ENCODE measurements at places on chromosomes 4 and X.

GRCh38 chrX:43631841-43632240 lies 24.3 kb upstream of the MAOA start:
- no peak for DNase-seq

- DNase-seq: no peak
Observed at GRCh38 chrX:92351511-92351910, 572.3 kb downstream of the PCDH11X start.

- DNase-seq: no peak
Observed at GRCh38 chr4:26715636-26716242, 131.9 kb downstream of the TBC1D19 start.

DNA sequence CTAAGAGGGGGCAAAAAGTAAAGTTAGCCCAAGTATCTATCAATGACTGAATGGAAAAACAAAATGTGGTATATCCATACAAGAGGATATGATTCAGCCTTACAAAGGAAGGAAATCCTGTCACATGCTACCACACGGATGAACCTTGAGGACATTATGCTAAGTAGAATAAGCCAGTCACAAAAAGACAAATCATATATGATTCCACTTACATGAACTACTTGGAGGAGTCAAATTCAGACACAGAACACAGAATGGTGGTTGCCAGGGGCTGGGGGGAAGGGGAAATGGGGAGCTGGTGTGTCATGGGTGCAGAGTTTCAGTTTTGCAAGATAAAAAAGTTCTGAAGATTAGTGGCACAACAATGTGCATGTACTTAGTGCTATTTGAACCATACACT lies 101.8 kb downstream of the SH3KBP1 start:
- DNase-seq: no peak

DNA sequence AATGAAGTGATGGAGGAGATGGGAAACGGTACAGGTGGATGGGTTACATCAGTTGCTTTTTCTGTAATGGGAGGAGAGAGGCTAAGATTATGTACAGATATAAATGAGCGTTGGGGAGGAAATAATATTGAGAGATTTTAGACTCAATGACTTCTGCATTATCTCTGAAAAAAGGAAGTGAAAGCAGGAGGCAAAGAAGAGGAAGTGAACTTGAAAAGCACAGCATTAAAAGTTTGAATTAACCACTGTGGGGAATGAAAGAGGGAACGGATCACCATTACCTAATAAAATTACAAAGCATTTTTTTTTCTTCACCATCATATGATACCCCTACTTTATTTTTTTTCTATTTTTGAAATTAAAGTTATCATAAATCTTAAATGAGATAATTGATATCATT lies 1025.5 kb downstream of the RPA4 start:
- no peak for DNase-seq

- no peak for DNase-seq
Observed at GRCh38 chr4:127732623-127733328, 2.6 kb downstream of the SLC25A31 start.

DNA sequence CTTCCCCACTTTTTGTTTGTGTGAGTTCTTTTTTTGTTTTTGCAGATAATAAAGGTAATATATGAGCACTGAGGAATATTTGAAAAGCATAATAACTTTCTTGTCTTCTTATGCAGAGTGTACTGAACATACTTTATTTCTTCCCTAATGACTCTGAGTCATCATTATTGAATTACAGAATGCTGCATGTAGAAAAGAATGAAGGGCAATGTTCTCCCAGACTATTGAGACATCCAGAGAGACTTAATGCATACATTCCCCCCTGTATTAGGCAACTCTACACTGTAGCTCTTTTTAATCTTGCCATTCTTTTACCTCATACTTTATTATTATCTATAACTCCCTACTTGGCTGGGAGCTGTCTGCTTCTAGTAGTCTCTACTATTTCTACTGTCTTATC lies 240.5 kb upstream of the ANKRD50 start:
- no peak for DNase-seq

GRCh38 chr4:74018116-74018515 lies 19.6 kb upstream of the CXCL5 start:
- DNase-seq: no peak

GRCh38 chr4:44670506-44671199 lies 7.6 kb upstream of the GUF1 start:
- no peak for DNase-seq

GRCh38 chr4:145613566-145614232 lies 5.5 kb upstream of the MMAA start:
- DNase-seq: no peak

GRCh38 chr4:42641161-42641560 lies 15.7 kb downstream of the ATP8A1 start:
- DNase-seq: no peak

DNA sequence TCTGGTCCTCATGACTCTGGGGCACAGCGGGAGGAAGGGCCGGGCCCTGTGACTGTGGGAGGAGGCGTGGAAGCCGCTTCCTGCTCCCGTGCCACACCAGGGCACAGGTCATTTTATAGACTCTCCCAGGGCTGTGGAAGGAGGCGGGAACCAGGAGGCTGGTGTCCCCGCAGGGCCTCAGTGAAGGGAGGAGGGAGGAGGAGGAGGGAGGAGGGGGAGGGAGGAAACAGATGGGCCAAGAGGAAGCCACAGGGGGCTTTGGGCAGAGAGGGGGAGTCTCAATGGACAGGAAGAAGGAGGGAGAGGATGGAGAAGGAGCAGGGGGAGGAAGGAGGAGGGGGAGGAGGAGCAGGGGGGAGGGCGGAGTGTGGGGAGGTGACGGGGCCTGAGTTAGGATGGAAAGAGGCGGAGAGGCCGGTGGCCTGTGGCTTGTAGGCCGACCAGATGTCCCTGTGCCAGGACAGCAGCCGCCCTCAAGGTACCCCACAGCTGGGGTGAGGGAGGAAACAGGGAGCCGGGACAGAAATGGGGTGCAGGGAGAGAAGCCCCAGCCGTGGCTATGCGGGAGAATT lies 6.2 kb upstream of the PLCXD1 start:
- DNase-seq: no peak

GRCh38 chr4:145709336-145709735 lies 29.4 kb downstream of the C4orf51 start:
- no peak for DNase-seq

GRCh38 chr4:54940996-54941865 lies 184.2 kb downstream of the KDR start:
- DNase-seq: no peak

DNA sequence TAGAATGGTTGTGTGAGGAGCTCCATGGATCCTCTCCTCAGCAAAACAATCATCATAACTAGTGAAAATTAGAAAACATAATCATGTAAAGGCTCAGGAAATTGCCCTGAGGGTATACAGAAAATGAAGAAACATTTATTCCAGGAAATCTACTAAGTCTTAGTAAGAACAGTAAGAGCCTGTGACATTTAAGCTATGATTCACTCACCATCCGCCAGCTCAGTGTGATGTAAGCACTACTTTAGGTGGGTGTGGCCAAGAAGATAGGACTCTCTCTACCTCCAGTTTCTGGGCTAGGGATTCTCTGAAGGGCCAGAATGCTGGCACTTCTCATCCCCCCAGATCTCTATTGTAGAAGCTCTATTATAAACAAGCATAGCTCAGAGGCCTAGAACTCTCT lies 147.5 kb downstream of the DLG3 start:
- no peak for DNase-seq

- DNase-seq: no peak
Observed at GRCh38 chr4:6746721-6747293, 30.8 kb downstream of the BLOC1S4 start.

GRCh38 chr4:38177641-38178391 lies 217.6 kb downstream of the PTTG2 start:
- no peak for DNase-seq

GRCh38 chr4:140027101-140027500 lies 126.9 kb downstream of the MAML3 start:
- DNase-seq: no peak

DNA sequence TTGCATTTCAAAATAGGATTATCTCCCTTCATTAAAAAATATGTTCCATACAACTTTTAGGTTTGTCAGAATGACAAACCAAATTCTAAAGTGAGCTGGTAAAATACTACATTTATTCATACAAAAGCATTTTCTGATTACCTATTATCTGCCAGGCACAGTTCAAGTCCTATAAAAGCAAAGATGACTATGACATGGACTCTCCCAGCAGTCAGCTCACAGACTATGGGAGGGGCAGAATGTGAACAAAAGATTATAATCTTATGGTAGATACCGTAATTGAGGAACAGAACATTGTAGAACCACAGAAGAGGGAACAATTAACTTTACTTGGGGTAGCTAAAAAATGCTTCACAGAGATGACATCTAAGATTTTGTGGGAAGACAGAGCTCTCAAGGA lies 12.4 kb downstream of the PAQR3 start:
- DNase-seq: no peak

- DNase-seq: no peak
Observed at GRCh38 chr4:123597586-123597985, 201.0 kb downstream of the SPRY1 start.

- no peak for DNase-seq
Observed at GRCh38 chr4:14518136-14518535, 484.1 kb upstream of the CPEB2 start.

GRCh38 chrX:6954836-6955235 lies 192.7 kb upstream of the STS start:
- no peak for DNase-seq

- no peak for DNase-seq
Observed at GRCh38 chr4:124030147-124030546, 633.6 kb downstream of the SPRY1 start.

DNA sequence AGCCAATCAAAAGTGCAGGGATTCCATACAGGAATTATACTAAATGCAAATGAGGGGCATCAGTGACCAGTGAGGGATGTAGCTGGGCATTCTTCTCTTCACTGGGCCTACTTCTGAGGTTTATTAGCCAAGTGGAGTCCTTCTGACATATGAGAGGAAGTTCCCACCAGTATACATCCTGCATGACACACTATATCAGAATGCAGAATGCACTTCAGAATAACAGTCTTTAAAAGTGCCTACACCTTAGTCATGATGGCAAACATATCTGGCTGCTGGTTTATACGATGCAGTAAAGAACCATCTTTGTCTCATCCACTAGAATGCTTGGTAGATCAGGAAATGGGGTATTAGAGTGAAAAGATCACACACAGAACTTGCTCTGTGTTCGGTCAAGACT lies 180.3 kb upstream of the PPARGC1A start:
- DNase-seq: no peak

GRCh38 chr4:82780170-82780751 lies 18.3 kb downstream of the SCD5 start:
- DNase-seq: no peak

All from memory B cell (primary cell).